Dorsolateral prefrontal cortex (tissue), 122 donors: ENCODE measurements at places on chromosomes 1 and 21.
A peak's percentile ranks its signal among the peaks of the same experiment; 100 is the strongest.

DNA sequence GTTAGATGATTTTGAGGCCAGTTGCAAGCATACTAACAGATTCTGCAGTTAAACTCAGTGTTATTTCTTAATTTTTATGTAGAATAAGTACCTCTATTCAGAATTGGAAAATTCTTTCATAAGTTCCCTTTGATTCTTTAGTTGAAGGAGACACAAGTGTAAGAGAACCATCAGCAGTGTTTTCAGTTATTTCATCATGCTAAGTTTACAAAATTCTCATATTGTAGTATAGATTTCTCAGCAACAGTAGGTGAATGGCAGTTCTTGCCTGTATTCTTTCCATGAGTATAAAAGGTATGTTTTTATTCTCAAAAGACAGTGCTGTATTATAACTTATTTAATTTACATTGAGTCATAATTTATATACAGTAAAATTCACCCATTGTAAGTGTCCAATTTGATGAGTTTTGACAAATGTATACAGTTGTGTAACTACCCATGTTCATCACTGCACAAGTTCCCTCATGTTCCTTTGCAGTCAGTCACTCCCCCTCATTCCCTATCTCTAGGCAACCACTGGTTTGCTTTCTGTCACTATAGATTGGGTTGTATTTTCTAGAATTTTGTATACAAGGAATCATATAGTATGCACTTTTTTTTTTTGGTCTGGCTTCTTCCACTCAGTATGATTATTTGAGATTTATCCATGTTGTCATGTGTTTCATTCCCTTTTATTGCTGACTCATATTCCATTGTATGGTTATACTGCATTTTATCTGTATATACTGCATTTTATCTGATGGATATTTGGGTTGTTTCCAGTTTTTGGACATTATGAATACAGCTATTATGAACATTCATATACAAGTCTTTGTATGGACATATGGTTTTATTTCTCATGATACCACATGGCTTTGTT lies 3.9 kb downstream of the RPS6KC1 start:
- no peak for DNase-seq

DNA sequence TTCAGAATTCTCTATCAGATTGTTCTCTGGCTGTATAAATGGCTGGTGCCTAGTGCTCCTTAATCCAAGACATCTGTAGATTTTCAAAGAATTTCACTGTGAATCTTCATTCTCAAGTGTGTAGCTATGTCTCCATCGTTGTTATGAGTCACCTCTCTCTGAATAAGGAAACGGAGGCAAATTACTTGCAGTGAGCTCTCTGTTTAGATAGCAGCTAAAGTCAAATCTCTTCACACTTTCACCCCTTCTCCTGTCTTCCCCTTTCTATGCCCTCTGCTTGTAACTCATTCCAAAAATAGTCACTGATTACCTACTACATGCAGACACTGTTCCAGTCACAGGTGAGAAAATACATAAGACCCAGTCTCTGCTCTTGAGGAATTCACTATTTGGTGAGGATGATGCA lies 39.7 kb downstream of the CHML start:
- DNase-seq: no peak

GRCh38 chr1:191992118-191992517 lies 166.1 kb upstream of the RGS18 start:
- no peak for DNase-seq

DNA sequence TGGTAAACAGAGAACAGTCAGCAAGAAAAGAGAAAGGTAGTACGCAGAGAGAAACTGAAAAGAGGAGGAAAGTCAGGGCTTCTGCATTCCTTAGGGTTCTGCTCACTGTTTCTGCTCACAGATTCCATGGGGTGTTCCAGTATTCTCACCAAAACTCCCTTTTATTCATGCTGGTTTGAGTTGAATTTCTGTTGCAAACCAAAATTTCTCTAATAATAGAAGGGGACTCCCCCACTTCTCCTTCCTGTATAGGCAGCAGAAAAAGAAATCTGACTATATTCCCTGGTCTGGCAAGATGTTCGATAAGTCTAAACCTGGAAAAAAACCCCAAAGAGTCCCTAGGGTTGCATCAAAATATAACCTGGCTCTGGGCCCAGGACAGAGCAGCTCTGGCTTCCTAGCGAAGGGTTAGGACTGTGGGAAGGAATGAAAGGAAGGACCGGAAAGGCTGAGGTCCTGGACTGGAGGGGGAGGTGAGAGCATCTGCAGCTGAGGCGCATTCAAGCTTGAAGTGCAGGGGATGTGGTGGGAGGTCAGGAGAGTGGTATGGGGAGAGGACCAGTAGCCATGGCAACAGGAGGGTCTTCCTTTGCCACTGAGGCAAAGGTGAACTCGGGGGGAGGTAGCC lies 18.8 kb upstream of the RGS16 start:
- DNase-seq: no peak

DNA sequence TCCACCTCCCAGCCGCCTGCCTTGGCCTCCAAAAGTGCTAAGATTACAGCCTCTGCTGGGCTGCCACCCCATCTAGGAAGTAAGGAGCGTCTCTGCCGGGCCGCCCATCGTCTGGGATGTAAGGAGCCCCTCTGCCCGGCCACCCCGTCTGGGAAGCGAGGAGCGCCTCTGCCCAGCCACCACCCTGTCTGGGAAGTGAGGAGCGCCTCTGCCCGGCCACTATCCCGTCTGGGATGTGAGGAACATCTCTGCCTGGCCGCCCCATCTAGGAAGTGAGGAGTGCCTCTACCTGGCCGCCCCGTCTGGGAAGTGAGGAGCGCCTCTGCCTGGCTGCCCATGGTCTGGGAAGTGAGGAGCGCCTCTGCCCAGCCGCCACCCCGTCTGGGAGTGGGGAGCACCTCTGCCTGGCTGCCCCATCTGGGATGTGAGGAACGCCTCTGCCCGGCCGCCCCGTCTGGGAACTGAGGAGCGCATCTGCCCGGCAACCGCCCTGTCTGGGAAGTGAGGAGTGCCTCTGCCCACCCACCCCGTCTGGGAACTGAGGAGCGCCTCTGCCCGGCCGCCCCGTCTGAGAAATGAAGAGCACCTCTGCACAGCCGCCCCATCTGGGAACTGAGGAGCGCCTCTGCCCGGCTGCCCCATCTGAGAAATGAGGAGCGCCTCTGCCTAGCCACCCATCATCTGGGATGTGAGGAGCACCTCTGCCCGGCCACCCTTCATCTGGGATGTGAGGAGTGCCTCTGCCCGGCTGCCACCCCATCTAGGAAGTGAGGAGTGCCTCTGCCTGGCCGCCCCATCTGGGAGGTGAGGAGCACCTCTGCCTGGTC lies 137.8 kb upstream of the PALMD start:
- DNase-seq: no peak

DNA sequence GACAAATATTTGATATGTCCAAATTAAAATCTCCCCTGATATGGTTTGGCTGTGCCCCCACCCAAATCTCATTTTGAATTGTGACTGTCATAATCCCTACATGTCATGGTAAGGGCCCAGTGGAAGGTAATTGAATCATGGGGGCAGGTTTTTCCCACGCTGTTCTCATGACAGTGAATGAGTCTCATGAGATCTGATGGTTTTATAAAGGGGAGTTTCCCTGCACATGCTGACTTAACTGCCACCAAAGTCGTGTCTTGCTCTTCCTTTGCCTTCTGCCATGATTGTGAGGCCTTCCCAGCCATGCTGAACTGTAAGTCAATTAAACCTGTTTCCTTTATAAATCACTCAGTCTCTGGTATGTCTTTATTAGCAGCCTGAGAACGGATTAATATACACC lies 207.0 kb downstream of the BARHL2 start:
- no peak for DNase-seq

DNA sequence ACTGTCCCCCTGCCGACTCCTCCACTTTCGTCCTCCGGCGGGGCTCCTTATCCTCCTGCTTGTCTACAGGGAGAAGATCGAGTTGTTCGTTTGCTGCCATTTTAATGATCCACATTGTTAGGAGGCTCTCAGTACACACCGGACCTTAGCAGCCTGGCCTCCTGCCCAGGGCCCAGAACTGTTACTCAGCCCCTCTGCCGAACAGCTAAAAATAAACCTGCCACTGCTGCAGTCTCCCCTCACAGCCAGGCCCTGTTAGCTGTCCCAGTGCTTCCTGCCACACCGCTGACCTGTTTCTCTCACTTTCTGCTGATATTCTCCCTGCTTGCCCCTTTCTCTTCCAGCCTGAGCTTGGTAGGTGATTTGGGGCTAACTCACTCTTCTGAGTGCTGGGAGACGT lies 8.3 kb downstream of the MAPKAPK2 start:
- peak; percentile 60 for DNase-seq
